ENCODE measurements at places on chromosomes 6 and 20. TPM values are rescaled to one million over a fixed set of nuclear protein-coding genes. Genes with fewer than 3 reads are reported as not detected.

TNXB gene
- total RNA-seq, result 22.0 TPM

COX4I2 gene
- 3.6 TPM for total RNA-seq

C6orf52 gene
- 1.2 TPM for total RNA-seq

DCBLD1 gene
- total RNA-seq, result 40.1 TPM

DEFB124 gene
- total RNA-seq, result not detected

PDE7B gene
- total RNA-seq, result 9.2 TPM

DNA sequence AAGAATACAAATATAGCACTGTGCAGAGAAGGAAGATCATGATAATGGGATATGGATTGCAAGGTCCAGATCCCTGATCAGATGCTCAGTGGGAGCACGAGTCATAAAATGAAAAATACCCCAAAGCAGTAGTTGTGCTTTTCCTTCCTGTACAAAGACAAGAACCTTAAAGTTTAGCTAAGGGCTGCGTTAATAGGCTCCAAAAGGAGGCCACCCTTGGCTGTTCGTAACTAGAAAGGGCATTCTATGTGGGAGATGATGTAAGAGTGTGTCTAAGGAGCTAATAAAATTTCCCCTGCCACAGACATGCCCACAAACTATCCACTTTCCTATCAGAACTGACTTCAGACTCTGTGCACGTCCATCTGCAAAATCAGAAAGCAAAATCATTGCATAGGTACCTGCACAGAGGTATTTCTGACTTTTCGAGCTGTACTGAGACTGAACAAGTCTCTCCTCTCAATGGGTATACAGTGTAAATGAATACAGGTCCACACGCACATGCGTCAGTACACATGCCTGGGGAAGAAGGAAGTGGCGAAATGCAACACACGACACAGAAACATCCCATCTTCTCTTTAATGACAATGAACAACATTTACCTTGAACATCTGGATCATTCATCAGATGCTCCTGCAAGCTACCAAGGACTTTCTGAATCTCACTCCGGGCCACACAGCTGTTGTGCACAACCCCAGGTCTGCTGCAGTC, 16.9 kb upstream of the ANKRD60 start:
- no peak for DNase-seq
- no peak overlapping the region for H3K4me3 ChIP-seq
- no peak overlapping the region for H3K27ac ChIP-seq
- H3K4me1 ChIP-seq, result no peaks in the 10 kb centered on the region
- no peaks in the 10 kb centered on the region for H3K27me3 ChIP-seq

DNA sequence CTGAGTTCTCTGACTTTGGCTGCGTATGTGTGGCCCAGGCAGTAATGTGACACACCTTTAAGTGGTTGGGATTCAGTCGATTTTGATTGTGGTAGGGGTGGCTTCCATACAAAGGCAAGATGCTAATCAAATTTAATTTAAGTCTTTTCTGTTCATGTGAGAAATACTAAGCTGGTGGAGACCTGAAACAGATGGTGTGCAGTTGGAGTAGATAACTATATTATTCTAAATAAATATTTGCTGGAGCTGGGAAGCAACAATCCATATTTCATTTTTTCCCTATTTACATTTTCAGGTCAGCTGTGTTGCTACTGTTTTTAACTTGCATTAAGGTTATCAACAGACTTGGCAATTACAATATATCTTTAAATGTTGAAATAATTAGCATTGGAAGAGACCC, 67.4 kb upstream of the C20orf144 start:
- H3K36me3 ChIP-seq, result no peaks in the 10 kb centered on the region
- H3K27me3 ChIP-seq, result no peaks in the 10 kb centered on the region
- H3K4me1 ChIP-seq, result no peaks in the 10 kb centered on the region
- no peak overlapping the region for H3K27ac ChIP-seq

DNA sequence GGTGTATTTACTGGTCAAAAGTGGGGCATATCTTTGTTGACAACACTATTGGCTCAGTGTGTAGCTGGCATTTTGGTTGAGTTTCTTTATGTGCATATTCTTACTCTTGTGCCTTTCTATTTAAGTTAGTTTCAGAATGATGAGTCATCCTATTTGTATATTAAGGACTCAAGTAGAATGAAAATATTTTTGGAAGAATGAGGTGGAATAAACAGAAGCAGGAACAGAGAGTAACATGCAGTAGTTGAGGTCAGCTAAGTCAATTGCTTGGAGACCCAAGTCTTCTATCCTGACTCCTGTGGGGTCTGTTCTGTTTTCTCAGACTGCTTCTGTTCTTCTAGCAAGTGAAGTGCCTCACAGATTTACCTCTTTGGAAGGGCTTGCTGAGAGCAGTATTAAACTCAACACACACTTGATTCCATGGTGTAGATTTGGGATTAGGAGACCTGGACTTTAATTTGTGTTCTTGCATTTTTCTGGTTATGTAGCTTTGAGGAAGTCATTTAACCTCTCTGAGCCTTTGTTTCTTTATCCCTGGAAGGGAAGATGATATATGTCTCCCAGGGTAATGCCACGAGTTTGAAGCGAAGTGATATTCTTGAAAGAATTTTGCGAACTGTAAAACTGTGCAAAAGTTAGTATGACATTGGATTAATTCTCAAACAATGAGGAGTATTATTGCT, 324.3 kb downstream of the QKI start:
- H3K27ac ChIP-seq, result no peak overlapping the region
- H3K36me3 ChIP-seq, result no peaks in the 10 kb centered on the region
- no peak for DNase-seq
- H3K4me1 ChIP-seq, result no peaks in the 10 kb centered on the region
- H3K27me3 ChIP-seq, result no peaks in the 10 kb centered on the region

DNA sequence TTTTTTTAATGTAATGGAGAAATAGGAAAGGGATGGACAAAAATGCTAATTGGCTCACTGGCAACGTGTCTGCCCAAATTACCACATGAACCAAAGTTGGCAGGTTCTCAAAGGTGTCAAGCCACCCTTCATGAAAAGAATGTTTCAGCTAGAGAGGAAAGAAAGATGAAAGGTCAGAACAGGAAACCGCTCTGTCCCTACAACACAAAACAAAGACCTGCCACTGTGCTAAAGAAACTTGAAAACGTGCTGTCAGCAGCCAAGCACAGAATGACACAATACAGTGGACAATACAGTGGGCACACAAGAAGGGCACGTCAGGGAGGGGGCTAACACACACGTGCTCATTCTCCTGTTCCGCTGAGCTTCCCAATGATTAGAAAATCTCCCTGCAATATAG, 4.9 kb downstream of the PREP start:
- H3K4me3 ChIP-seq, result no peak overlapping the region
- no peaks in the 10 kb centered on the region for H3K36me3 ChIP-seq
- peaks cover 13% of the 10 kb centered on the region for H3K4me1 ChIP-seq
- no peak overlapping the region for H3K27ac ChIP-seq
- no peak for DNase-seq

DNA sequence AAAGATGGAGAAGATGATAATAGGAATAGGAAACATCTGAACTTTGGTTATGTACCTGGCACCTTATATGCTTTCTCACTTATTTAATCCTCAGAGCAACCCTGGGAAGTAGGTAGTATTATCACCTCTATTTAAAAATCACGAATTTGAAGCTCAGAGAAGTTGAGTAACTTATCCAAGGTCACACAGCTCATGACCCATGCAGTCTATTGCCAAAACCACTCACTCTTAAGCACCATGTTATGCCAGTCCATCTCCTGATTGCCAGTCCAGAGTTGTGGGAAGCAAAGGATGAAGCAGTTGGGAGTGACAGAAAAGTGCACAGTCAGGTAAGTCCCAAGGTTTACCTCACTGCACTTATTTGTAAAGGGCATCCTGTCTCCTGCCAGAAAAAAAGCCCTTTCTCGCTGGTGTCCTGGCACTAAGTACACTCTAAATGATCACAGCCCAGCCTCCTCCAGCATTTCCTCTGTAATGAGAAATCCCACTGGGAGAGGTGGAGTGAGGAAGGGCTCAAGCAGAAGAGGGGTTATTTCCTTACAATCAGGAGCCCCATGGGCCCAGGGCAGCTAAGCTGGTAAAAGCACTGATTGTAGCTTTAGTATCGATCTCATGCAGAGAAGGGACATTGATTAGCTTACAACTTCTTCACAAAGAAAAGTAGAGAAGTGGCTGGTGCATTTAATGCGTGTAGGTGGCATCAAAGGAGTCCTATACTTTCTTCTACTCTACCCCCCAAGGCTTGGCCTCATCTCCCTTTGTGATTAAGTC, 21.3 kb upstream of the SCGN start:
- H3K4me1 ChIP-seq, result peaks cover 6% of the 10 kb centered on the region
- DNase-seq, result no peak
- H3K36me3 ChIP-seq, result no peaks in the 10 kb centered on the region

DNA sequence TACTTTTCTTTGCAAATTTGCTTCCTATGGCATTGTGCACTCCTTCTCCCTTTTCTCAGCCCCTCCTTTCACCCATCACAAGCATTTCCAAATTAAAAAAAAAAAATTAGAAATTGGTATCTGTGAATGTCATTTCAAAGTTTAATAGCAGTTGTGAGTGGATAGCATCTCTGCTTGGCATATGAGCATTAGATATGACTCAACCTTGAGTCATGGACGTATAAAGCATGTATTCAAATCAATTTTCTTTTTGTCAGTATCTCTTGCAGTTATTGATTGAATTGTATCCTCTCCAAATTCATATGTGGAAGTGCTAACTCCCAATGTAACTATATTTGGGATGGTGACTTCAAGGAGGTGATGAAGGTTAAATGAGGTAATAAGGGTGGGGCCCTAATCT, 60.1 kb upstream of the MAP3K7 start:
- no peaks in the 10 kb centered on the region for H3K36me3 ChIP-seq
- DNase-seq, result no peak
- no peaks in the 10 kb centered on the region for H3K27me3 ChIP-seq
- no peak overlapping the region for H3K4me3 ChIP-seq
- H3K4me1 ChIP-seq, result no peaks in the 10 kb centered on the region

- peaks cover 63% of the 10 kb centered on the region for H3K27me3 ChIP-seq
- H3K27ac ChIP-seq, result no peak within 1 kb of the TSS
- DNase-seq, result peak; percentile 37
- peaks cover 5% of the 10 kb centered on the region for H3K4me1 ChIP-seq
Measured at GRCh38 chr6:122995921-122996793, at the start of gene CLVS2. TSS of gene CLVS2 (plus strand) at chr6:122996235. CDS start at chr6:122997778, 1,543 bp downstream.

GRCh38 chr20:14726591-14726990, 389.2 kb upstream of the FLRT3 start:
- H3K4me3 ChIP-seq, result no peak overlapping the region
- no peak overlapping the region for H3K27ac ChIP-seq
- DNase-seq, result no peak
- H3K36me3 ChIP-seq, result no peaks in the 10 kb centered on the region
- H3K27me3 ChIP-seq, result no peaks in the 10 kb centered on the region
- no peaks in the 10 kb centered on the region for H3K4me1 ChIP-seq

DNA sequence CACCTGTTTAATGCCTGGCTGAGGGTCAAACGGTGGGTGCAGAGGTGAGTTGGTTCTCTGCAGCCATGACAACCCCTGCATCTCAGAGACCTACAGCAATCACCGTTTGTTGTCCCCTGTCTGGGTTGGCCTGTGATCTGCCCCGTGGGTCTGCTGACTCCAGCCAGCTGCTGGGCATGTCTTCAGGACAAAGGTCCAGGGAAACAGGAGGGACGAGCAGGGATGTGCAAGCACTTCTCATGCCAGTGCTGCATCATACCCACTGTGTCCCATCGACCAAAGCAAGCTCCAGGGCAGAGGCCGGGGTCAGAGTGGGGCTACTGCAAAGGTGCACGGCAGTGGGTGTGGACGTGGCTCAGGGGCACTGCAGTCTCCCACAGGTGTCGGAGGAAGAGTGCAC, 150.2 kb downstream of the PHACTR3 start:
- no peak for DNase-seq
- peaks cover 16% of the 10 kb centered on the region for H3K27me3 ChIP-seq
- no peak overlapping the region for H3K4me3 ChIP-seq

DNA sequence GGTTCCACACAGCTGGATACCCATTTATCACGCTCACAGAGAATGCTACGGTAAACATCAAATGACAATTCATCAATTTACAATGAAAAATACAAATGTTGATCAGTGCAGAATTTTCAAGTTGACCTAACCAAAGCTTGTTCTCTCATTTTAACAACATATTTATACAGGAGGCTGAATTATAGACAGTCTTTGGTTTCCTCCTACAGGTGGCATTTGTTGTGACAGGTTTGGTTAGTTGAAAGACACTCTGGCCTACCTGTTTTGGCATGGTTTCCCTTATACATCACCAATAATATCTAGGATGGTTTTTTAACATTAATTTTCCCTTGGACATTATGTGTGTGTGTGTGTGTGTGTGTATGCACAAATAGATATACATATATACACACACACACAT, 642.5 kb upstream of the MMS22L start:
- no peaks in the 10 kb centered on the region for H3K36me3 ChIP-seq
- H3K27me3 ChIP-seq, result no peaks in the 10 kb centered on the region
- DNase-seq, result no peak
- no peak overlapping the region for H3K27ac ChIP-seq

DNA sequence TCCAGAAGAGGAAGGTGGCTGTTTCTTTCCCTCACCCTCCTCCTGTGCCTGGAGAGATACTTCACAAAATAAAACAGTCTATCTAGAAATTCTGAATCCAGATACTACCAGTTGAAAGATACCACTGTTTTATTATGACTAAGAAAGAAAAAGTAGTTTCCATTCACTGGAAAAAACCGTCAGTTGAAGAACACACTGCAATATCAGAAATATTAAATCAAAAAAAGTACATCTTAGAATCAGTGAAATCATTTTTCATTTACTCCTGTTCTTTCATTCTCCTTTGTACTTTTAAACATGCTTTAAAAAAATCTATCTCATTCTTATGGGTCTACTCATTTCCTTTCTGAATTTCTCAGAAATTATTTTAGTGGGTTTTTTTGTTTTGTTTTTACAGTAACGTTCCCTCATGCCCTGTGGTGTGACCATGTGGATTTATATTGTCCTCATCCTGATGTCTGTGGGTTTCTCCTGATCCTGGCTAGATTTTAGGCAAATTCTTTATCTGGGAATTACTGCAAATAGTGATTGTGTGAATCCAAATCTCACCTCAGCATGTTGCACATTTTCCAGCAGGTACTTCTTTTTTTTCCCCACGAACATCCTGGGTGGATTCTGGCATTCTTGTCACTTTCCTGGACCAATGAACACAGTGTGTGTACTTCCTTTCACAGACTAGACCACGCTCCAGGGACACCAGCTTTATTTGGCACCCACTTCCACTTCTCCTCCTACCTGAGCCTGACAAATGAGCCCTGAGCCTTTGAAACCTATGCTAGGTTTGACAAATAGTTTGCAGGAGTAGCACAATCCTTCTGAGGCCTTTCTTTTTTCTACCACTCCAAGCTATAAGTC, 114.0 kb upstream of the LAMP5 start:
- H3K4me3 ChIP-seq, result no peak overlapping the region
- no peaks in the 10 kb centered on the region for H3K27me3 ChIP-seq
- no peaks in the 10 kb centered on the region for H3K36me3 ChIP-seq

GRCh38 chr6:101614774-101615173, 221.3 kb downstream of the GRIK2 start:
- DNase-seq, result no peak
- H3K27me3 ChIP-seq, result no peaks in the 10 kb centered on the region
- H3K36me3 ChIP-seq, result no peaks in the 10 kb centered on the region
- no peak overlapping the region for H3K27ac ChIP-seq
- H3K4me1 ChIP-seq, result no peaks in the 10 kb centered on the region
- no peak overlapping the region for H3K4me3 ChIP-seq
